ENCODE measurements at places on chromosomes 5 and 9. TPM values are rescaled to one million over a fixed set of nuclear protein-coding genes. Genes with fewer than 3 reads are reported as not detected.

- no peak for DNase-seq
- no peak overlapping the region for H3K4me3 ChIP-seq
- peaks cover 11% of the 10 kb centered on the region for H3K27me3 ChIP-seq
- peaks cover 5% of the 10 kb centered on the region for H3K4me1 ChIP-seq
- no peak overlapping the region for H3K27ac ChIP-seq
- H3K36me3 ChIP-seq = peaks cover 2% of the 10 kb centered on the region
These were observed 29.4 kb upstream of the FGF1 start for GRCh38 chr5:142715291-142715690.

GRCh38 chr5:40355846-40356245, 323.9 kb upstream of the PTGER4 start:
- H3K27me3 ChIP-seq = no peaks in the 10 kb centered on the region
- H3K4me3 ChIP-seq = no peak overlapping the region
- peaks cover 10% of the 10 kb centered on the region for H3K4me1 ChIP-seq

DNA sequence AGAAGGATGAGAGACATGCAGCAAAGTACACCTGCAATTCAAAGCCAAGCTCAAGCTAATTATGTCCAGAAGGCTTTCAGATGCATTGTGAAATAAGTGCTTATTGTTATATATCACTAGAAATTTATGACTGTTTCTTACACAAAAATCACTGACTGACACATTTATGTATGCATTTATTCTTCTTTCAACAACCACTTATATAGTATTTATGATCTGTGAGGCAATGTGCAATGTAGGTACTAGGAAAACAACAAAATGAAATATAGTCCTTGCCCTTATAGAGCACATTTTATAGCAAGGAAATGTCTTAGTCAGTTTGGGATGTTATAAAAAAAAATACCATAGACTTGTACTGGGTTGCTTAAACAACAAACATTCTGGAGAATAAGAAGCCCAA, 167.6 kb downstream of the YIPF5 start:
- no peaks in the 10 kb centered on the region for H3K36me3 ChIP-seq
- H3K4me1 ChIP-seq = no peaks in the 10 kb centered on the region
- no peak overlapping the region for H3K4me3 ChIP-seq
- H3K27me3 ChIP-seq = peaks cover 4% of the 10 kb centered on the region
- no peak overlapping the region for H3K27ac ChIP-seq

- H3K4me1 ChIP-seq = peaks cover 3% of the 10 kb centered on the region
- H3K27ac ChIP-seq = no peak overlapping the region
- H3K36me3 ChIP-seq = peaks cover 48% of the 10 kb centered on the region
- no peaks in the 10 kb centered on the region for H3K27me3 ChIP-seq
These were observed 47.2 kb downstream of the ZCCHC7 start for GRCh38 chr9:37167456-37168047.

DNA sequence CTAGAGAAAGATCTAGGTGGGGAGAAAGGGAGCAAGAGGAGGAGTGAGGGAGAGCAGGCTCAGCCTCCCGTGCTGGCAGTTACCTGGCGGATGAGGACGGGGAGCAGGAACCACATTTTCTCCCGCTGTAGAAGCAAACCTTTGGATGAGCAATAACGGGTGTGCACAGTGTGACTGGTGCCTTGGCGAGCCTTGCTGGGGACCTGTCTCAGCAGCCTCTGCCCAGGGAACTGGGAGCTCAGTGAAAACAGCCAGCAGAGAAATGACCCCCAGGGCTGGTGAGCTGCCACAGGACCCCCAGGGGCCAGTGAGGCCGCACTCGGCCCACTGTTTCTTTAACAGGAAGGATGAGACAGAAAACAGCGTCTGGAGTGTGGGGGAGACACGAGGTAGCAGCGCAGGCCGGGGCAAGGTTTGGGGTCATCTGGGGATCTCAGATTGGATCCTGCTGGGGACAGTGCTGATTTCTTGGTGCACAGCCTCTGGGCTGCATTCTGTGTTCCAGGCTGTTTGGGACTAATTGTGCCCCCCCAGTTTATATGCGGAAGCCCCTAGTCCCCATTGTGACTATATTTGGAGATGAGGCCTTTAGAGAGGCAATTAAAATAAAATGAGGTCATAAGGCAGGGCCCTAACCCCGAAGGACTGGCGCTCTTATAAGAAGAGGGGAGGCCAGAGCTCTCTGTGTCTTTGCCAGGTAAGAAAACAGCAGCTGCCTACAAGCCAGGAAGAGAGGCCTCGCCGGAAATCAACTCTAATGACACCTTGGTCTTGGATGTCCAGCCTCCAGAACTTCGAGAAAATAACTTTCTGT, 118.8 kb upstream of the PHYKPL start:
- peaks cover 4% of the 10 kb centered on the region for H3K27me3 ChIP-seq
- no peak overlapping the region for H3K27ac ChIP-seq
- H3K36me3 ChIP-seq = no peaks in the 10 kb centered on the region
- peaks cover 1% of the 10 kb centered on the region for H3K4me1 ChIP-seq

GRCh38 chr9:88837731-88838130, 153.5 kb upstream of the S1PR3 start:
- H3K36me3 ChIP-seq = no peaks in the 10 kb centered on the region
- DNase-seq = no peak
- H3K27ac ChIP-seq = no peak overlapping the region
- peaks cover 11% of the 10 kb centered on the region for H3K4me1 ChIP-seq
- peaks cover 76% of the 10 kb centered on the region for H3K27me3 ChIP-seq

- H3K27me3 ChIP-seq = peaks cover 4% of the 10 kb centered on the region
- no peak overlapping the region for H3K4me3 ChIP-seq
- H3K36me3 ChIP-seq = no peaks in the 10 kb centered on the region
These were observed 128.3 kb downstream of the GPBP1 start for GRCh38 chr5:57302164-57302563.

- H3K4me3 ChIP-seq = no peak overlapping the region
- H3K27me3 ChIP-seq = peaks cover 6% of the 10 kb centered on the region
- DNase-seq = no peak
- H3K27ac ChIP-seq = no peak overlapping the region
- H3K4me1 ChIP-seq = no peaks in the 10 kb centered on the region
These were observed 8.1 kb downstream of the LAMC3 start for GRCh38 chr9:131017067-131017466.

- no peaks in the 10 kb centered on the region for H3K27me3 ChIP-seq
- peaks cover 11% of the 10 kb centered on the region for H3K36me3 ChIP-seq
- no peak overlapping the region for H3K4me3 ChIP-seq
- H3K27ac ChIP-seq = no peak overlapping the region
These were observed 1.4 kb downstream of the IL11RA start for GRCh38 chr9:34653151-34654072.

- peaks cover 12% of the 10 kb centered on the region for H3K4me1 ChIP-seq
- no peak overlapping the region for H3K4me3 ChIP-seq
- no peak overlapping the region for H3K27ac ChIP-seq
- no peaks in the 10 kb centered on the region for H3K36me3 ChIP-seq
- peaks cover 36% of the 10 kb centered on the region for H3K27me3 ChIP-seq
These were observed 40.1 kb upstream of the BICD2 start for GRCh38 chr9:92804727-92805126.

GRCh38 chr5:39714036-39714698, 289.4 kb upstream of the DAB2 start:
- H3K36me3 ChIP-seq = no peaks in the 10 kb centered on the region
- DNase-seq = no peak
- no peak overlapping the region for H3K4me3 ChIP-seq

DNA sequence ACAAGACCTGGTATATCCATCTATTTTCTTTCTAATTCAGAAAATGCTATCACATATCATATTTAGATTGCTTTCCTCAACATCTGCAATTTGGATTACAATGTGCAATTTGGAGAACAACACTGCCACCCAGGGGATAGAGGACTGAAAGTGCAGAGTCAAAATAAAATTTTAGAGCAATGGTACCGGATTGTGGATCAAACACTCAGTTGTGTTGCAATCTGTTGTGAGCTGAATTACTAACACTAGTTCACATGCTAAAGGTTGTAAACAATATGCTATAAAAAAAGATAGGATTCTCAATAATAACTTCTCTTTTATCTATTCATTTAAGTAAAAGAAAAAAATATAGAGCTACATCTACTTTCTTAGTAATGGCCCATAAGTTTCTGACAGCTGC, 11.9 kb upstream of the SRFBP1 start:
- H3K36me3 ChIP-seq = no peaks in the 10 kb centered on the region
- no peak overlapping the region for H3K27ac ChIP-seq
- H3K27me3 ChIP-seq = peaks cover 9% of the 10 kb centered on the region
- no peaks in the 10 kb centered on the region for H3K4me1 ChIP-seq
- DNase-seq = no peak

DNA sequence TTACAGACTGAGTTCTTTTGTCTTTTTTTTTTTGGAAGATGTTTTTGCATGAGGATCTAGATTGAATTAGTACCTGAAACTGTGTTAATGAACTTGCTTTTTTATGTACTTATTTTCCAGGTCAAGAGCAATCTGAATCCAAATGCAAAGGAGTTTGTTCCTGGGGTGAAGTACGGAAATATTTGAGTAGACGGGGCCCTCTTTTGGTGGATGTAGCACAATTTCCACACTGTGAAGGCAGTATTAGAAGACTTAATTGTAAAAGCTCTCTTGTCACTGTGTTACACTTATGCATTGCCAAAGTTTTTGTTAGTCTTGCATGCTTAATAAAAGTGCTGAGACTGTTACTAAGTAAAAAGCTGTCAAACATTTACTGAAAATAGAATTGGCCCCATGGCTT, 14.5 kb downstream of the SLC23A1 start:
- no peak overlapping the region for H3K4me3 ChIP-seq
- H3K36me3 ChIP-seq = peaks cover 35% of the 10 kb centered on the region
- peaks cover 19% of the 10 kb centered on the region for H3K4me1 ChIP-seq
- no peak overlapping the region for H3K27ac ChIP-seq

- H3K27me3 ChIP-seq = no peaks in the 10 kb centered on the region
- no peak for DNase-seq
- no peak overlapping the region for H3K27ac ChIP-seq
- peaks cover 20% of the 10 kb centered on the region for H3K4me1 ChIP-seq
These were observed 4.5 kb downstream of the SLF1 start for GRCh38 chr5:94623011-94623410.

- H3K4me1 ChIP-seq = no peaks in the 10 kb centered on the region
- DNase-seq = no peak
- no peak overlapping the region for H3K27ac ChIP-seq
These were observed 94.4 kb downstream of the IZUMO3 start for GRCh38 chr9:24451346-24451745.

DNA sequence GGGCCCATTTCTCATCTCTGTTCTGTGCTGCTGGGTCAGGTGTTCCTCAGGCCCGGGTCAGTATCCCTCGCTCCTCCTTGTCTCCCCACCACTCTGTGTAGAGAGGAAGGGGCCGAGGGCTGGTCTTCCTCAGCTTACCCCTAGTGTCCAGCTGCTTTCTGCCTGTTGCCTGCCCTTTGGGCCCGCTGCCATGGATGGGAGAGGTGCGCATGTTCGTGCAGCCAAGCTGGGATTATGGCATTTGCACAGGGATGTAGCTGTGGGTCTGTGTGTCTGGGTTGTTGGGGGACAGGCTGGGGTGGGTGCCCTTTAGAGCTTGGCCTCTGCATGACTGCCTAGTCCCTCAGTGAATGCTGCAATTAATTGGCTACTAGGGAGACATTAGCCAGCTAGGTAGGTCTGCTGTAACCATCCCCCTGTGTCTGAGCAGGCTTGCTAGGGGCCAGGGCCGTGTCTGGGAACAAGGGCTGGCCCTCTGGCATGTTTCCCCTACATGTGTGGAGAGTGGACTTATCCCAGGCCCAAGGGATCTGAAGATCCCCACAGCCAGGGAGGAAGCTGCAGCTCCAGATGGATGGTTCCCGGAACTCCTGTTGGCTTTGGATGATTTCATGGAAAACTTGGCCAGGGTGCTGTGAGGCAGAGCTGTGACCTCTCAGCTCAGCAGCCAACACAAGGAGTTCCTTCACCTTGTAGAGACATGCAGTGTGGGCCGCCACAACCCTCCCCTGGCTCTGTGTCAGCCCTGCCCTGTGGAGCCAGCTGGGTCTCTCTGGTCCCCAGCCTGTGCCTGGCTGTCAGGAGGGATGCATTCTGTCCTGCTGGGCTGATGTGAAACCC, 161.9 kb downstream of the MACROH2A1 start:
- no peak overlapping the region for H3K27ac ChIP-seq
- no peaks in the 10 kb centered on the region for H3K4me1 ChIP-seq
- H3K27me3 ChIP-seq = peaks cover 5% of the 10 kb centered on the region
- H3K4me3 ChIP-seq = no peak overlapping the region
- no peaks in the 10 kb centered on the region for H3K36me3 ChIP-seq
- DNase-seq = peak; percentile 17

- H3K4me1 ChIP-seq = no peaks in the 10 kb centered on the region
- peak; percentile 30 for DNase-seq
- H3K4me3 ChIP-seq = no peak within 1 kb of the TSS
- no peaks in the 10 kb centered on the region for H3K36me3 ChIP-seq
- H3K27me3 ChIP-seq = peaks cover 21% of the 10 kb centered on the region
- H3K27ac ChIP-seq = no peak within 1 kb of the TSS
These were observed at the start of gene TUSC1 for GRCh38 chr9:25678147-25678666. TSS of gene TUSC1 (minus strand) at chr9:25678444. CDS start at chr9:25678312, 132 bp downstream.

DNA sequence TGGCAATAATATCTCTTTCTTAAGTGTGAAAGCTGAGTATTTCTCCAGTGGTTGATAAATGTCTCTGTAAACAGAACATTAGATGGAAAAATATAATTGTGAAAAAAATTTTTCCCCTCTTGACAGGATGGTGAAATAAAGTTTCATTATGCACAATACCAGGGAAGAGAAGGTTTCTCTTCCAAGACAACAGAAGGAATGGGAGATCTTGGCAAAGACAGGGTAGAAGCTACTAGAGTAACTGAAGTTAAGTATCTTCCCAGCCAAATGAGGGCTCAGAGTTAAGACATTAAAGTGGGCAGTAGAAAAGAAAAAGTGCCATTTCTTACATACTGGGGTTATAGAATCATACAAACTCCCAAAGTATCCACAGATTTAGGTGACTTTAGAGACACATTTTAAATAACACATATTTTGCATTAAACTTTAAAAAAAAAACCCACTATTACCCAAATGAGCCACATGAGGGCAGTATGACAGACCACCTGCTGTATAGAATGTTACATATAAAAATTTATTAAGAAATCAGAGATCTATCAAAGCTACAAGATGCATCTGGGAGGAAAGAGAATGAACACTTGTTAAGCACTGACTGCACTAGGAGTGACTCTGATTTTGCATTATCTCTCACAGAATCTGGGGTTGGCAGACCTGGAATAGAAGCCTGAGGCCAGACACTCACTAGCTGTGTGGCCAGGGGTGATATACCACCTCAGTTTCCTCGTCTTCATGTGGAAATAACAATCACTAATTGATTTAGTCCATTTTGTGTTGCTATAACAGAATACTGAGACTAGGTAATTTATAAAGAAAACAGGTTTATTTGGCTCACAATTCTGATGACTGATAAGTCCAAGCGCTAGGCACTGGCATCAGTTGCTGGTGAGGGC, 98.5 kb downstream of the ARSB start:
- no peak overlapping the region for H3K4me3 ChIP-seq
- peaks cover 12% of the 10 kb centered on the region for H3K27me3 ChIP-seq
- no peak for DNase-seq
- peak overlapping the region; percentile 30 for H3K27ac ChIP-seq
- peaks cover 19% of the 10 kb centered on the region for H3K4me1 ChIP-seq
- peaks cover 3% of the 10 kb centered on the region for H3K36me3 ChIP-seq

Gene FBP2
- total RNA-seq = not detected

Gene RAB3C
- not detected for total RNA-seq

Gene TMEM8B
- total RNA-seq = 6.1 TPM

Gene PCDH12
- 0.09 TPM for total RNA-seq

Gene EDIL3
- not detected for total RNA-seq

Gene ZFAND5
- 83.3 TPM for total RNA-seq

Gene ACOT12
- total RNA-seq = not detected

Gene RPS14
- total RNA-seq = 2,872 TPM

Gene NSG2
- total RNA-seq = not detected

Gene NMUR2
- total RNA-seq = not detected

Gene KCNN2
- total RNA-seq = not detected

Gene PAEP
- not detected for total RNA-seq

Gene FOXB2
- total RNA-seq = not detected

Gene DTWD2
- total RNA-seq = 2.6 TPM

Gene ITGA1
- total RNA-seq = 23.6 TPM

Gene REEP2
- total RNA-seq = 1.5 TPM

Gene HRCT1
- total RNA-seq = not detected

Gene ZNF169
- total RNA-seq = 11.6 TPM
